Stimulated activated naive CD8-positive, alpha-beta T cell treated with anti-CD3 and anti-CD28 coated beads, Interleukin-15, Interleukin-2, amounts not matched to agents 100 U/mL and 50 U/mL, for 24 hours (primary cell): ENCODE measurements at places on chromosomes 7 and 10.

- no peak for DNase-seq
Observed at GRCh38 chr7:12623885-12624498, 53.5 kb downstream of the SCIN start.

DNA sequence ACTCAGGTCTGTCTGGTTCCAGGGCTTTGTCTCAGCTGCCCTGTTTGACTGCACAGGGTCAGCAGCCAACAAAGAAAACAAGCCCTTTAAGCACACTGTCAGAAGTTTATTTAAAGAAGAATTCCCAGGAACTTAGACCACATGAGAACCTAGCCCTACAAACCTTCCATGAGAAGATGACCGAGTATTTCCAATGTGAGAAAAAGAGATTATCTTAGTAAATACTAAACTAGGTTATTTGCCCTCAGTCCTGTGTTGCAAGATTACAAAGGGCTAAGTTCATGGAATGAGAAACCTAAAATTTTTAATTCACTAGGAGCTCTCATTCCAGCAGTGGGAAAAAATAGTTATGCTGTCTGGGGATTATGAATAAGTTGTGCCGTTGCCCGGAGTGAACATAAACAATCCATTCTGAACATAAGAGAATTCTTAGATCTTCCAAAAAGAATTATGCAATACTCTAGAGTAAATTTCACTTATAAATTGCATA is 46.7 kb downstream of the NOC3L start:
- DNase-seq: no peak

DNA sequence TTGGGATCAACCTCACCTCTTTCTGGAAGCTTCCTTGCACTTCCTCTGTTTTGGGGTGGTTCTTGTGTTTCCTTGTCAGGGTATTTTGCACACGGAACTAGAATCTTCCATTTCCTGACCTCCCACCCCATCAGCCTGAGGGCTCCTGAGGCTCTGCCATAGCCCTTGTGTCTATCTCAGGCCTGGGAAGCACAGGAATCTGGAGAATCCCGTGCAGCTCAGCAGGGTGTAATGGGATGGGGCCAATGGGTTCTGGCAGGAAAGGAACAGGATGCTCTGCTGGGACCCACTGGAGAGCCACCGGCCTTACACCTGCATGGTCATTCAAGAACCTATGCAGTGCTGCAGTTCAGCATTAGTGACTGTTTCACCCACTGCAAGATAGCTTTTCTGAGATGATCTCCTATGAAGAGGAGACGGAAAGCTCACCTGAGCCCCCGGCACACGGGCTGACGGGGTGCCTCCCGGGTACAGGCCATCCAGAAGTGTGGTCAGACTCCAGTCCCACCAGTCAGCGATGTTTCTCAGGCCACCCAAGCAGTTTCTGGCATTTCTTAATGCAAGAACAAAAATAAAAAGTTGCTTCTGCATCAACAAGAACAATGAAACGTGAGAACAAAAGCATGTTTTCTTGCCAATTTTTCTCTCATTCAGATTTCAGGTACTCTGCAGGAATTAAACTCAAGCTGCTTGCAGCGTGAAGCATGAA is 133.2 kb downstream of the PKD1L1 start:
- no peak for DNase-seq

DNA sequence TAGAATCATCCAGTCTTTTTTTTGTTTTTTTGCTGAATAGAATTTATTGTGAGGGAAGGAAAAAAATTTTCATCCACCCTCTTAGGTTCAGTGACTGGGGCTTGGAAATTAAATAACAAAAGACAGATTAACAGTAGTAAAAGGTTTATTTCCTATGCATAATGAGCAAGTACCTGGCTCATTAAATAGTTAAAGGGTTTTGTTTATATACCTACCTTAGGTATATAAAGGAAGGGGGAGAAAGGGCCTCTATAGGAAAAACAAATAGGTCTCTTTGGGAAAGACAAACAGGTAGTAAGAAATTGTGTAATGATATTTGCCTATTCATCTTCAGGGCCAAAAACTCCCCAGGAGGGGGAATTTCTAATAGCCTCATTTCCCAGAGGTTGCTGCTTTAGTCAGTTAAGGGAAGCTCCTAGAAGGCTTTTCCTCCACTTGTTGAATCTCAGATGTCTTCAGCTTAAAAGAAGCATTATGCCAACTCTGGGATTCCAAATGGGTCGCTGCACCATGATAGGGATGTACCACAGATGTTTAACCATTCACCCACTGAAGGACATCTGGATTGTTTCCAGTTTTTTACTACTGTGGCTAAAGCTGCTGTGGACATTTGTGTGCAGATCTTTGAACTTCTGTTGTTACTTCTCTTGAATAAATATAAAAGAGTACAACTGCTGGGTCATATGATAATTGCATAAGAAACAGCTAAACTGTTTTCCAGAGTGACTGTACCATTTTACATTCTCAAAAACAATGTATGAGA is 11.3 kb downstream of the ACADSB start:
- DNase-seq: no peak

GRCh38 chr7:26388256-26388655 is 96.6 kb downstream of the SNX10 start:
- no peak for DNase-seq

DNA sequence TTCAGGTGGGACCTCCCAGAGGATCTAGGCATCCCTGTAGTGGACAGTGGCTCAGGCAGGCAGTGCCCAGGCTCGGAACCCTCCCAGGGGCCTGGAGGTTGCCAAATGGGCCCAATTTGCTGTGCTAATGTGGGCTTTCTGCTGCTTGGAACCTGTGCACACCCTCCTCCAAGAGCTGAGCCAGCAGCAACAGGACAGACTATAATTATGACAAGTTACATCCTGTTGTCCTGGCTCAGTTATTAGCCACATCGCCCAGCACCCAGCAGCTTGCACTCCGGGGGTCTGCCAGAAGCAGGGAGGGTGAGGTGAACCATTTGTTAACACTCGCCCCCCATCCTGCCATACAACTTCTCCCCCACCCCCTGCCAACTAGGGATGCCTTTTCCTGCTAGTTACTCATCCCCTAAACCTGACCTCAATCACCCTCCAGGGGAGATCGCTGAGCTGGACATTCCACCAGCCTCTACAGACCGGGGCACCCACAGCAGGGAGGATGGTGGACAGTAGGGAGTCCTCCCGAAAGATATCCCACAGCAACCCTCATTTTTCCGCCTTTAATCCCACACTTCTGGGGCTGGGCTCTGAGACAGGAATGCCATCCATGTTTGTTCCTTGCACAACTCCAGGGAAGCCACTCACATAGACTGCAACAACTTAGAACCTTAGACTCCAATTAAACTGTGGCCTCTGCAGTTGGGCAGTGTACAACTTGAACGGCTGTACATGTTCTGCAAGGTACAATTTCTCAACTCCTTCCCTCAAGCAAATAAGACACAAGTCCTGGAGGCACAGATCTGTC is 7.9 kb upstream of the MYL10 start:
- DNase-seq: no peak
